MG63 (cell line): ENCODE measurements at places on chromosomes 2 and 18. TPM values are rescaled to one million over a fixed set of nuclear protein-coding genes. Genes with fewer than 3 reads are reported as not detected.
A peak's percentile ranks its signal among the peaks of the same experiment; 100 is the strongest.

Gene RIT2
- not detected in 2 replicates for total RNA-seq

Gene DES
- total RNA-seq = 3.8 and 22.6 TPM in 2 replicates

Gene DSG1
- total RNA-seq = not detected in 2 replicates

Gene MYCN
- total RNA-seq = not detected in 2 replicates

Gene ATF2
- 18.4 and 33.4 TPM in 2 replicates for total RNA-seq

Gene NYAP2
- not detected in 2 replicates for total RNA-seq

Gene MC5R
- total RNA-seq = 0.69 and 0.99 TPM in 2 replicates

Gene SERPINB10
- not detected in 2 replicates for total RNA-seq

Gene KLHL30
- not detected in 2 replicates for total RNA-seq

Gene IL36B
- not detected in 2 replicates for total RNA-seq

Gene LOXL3
- 17.8 and 22.9 TPM in 2 replicates for total RNA-seq

DNA sequence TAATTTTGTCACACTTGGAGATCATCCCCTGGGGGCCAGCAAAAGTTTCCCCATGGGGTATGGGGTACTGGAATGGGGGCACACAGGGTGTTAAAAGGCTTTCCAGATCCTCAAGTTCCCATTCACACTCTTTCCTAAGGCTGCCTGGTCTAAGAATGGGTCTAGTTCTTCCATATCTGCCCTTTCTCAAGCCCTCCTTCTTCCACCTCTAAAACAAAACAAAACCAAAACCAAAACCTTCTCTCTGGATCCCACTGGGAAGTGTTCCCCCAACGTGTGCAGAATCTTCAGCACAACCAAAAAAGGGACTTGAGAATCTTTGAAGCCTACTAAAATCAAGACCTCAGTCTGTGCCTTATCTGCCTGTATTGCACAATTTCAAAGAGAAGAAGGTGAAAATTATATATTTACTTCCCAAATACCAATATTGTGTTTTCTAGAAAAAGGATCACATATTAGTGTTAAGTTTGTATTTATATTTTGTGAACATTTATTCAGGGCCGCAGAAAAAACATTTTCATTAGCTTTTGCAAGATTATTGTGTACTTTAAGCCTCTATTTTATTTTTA, 207.2 kb upstream of the TCF4 start:
- DNase-seq = no peak

- no peak for DNase-seq
Observed at GRCh38 chr2:43346602-43347567, 120.5 kb upstream of the ZFP36L2 start.

- no peak for DNase-seq
Observed at GRCh38 chr18:62808123-62808522, 92.8 kb downstream of the PHLPP1 start.

- no peak for DNase-seq
Observed at GRCh38 chr2:222916229-222917197, 55.7 kb downstream of the ACSL3 start.

GRCh38 chr2:51158251-51158650, 126.3 kb upstream of the NRXN1 start:
- DNase-seq = no peak

DNA sequence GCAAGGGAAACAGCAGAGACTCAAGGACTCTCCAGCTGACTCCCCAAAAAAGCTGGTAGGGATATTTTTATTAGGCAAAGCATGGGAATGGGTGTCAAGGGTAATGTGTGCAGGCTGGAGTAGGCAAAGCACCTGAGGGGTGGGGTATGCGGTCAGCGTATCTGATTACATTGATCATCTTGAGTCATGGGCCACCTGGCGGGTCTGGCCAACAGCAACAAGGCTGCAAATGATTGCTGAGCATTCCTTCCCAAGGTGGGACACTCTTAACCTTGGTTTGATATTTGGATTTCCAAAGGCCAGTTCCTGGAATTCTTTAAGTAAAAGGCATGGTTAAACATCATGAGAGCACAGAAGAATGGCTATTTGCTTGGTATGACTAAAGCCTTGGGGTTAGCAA, 32.6 kb upstream of the CCBE1 start:
- DNase-seq = no peak

GRCh38 chr2:21571686-21572085, 447.9 kb downstream of the TDRD15 start:
- DNase-seq = no peak

GRCh38 chr2:13696601-13697000, 935.9 kb upstream of the LRATD1 start:
- no peak for DNase-seq

DNA sequence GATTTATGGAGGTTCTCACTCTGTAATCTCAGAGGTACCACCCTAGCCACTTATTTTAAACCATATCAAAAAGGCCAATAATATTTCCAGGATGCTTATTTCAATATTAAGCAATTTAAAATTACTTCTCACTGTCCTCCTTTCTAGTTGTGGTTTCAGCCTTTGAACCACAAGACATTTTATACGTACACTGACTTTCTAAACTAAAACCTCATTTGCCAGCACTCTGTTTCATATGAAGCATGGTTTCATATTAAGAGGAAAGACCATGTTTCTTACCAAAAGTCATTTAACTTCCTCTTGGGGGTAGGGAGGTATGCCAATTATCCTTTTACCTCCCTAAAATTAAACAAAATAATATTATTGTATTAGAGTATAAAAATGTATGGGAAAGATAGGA, 399.8 kb downstream of the CDH7 start:
- DNase-seq = no peak

- DNase-seq = no peak
Observed at GRCh38 chr2:67880291-67880761, 182.5 kb downstream of the C1D start.

GRCh38 chr2:76455910-76456309, 745.2 kb upstream of the GCFC2 start:
- no peak for DNase-seq

DNA sequence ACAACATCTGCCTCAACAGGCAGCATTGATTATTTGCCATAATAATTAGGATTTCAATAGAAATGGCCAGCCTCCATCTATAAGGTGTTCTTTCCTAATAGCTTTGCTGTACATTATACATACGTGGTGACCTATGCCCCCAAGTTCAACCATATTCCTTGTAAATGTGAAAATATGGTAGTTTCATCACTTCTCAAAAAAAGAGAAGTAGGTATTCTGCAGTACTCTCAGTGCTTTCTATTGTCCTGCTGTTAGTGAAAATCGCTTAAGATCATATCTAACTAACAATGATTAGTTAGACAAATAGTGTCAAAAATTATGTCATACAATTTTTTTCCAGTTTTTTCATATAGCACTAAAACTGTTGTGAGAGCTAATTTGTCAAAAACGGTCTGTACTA, 79.6 kb downstream of the SLC4A10 start:
- no peak for DNase-seq

GRCh38 chr2:207370646-207371045, 159.1 kb upstream of the CREB1 start:
- DNase-seq = no peak

- no peak for DNase-seq
Observed at GRCh38 chr2:176562359-176563078, 293.3 kb downstream of the MTX2 start.

DNA sequence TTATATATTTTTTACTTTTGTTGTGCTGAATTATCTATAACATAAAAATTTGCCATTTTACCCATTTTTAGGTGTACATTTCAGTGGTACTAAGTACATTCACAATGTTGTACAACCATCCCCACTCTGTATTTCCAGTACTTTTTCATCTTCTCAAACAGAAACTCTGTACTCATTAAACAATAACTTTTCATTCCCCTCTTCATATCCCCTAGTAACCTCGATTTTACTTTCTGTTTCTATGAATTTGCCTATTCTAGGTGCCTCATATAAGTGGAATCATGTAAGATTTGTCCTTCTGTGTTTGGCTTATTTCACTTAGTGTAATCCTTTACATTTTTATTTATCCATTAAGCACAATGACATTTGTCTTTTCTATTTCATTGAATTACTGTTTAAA, 51.3 kb downstream of the GTF2A1L start:
- no peak for DNase-seq

- DNase-seq = no peak
Observed at GRCh38 chr2:234252772-234253171, 202.3 kb downstream of the SPP2 start.

GRCh38 chr2:217181512-217181911, 321.6 kb upstream of the TNP1 start:
- no peak for DNase-seq

DNA sequence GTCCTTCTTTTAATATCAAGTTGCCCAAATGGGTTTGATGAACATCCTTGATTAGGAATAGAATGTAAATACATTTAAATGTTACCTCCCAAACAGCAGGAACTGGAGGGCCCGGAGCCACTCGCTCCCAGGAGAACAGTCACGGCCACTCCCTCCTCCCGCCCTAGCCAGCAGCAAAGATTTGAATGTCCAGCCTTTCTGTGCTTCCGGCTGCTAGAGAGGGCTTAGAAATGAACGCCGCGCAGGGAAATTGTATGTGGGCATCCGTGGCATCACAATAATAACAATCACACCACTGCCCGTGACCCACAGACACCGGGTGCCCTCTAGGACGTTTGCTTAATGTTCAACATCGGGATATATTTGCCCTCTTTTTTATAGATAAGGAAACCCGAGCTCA, 164.9 kb upstream of the SALL3 start:
- DNase-seq = no peak

DNA sequence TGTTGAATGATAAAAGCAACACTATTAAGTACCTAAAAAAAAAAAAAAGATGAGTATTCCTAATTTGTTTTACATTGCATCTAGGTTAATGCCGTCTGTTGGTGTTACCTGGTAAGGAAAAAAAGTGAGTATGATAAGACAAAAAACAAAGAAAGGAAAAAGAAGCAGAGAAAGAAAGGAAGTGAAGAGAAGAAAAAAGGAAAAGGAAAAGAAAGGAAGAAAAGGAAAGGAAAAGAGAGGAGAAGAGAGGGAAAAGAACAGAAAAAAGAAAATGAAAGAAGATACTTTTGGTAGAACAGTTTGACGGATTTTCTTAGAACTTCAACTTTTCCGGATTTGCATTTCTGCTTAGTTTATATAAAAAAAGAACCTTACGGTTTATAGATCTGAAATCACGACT, 387.9 kb downstream of the METTL4 start:
- DNase-seq = no peak

GRCh38 chr18:33665187-33665586, 87.2 kb downstream of the ASXL3 start:
- no peak for DNase-seq

DNA sequence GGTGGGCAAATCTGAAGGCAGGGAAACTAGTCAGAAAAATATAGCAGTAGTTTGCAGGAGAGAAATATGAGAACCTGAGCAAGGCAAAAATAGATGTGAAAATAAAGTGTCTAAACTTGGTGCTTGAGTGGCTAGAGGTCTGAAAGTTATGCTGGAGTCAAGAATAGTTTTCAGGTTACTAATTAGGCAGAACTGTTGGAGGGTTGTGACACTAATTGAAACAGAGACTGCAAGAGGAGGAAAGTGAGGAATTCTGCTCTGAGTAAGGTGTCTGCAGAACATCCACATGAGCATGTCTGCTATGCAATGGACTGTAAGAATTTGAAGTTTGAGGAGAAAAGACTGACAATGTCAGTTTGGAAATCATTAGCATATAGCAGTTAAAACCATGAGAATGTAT, 444.0 kb upstream of the LRRTM1 start:
- DNase-seq = no peak

DNA sequence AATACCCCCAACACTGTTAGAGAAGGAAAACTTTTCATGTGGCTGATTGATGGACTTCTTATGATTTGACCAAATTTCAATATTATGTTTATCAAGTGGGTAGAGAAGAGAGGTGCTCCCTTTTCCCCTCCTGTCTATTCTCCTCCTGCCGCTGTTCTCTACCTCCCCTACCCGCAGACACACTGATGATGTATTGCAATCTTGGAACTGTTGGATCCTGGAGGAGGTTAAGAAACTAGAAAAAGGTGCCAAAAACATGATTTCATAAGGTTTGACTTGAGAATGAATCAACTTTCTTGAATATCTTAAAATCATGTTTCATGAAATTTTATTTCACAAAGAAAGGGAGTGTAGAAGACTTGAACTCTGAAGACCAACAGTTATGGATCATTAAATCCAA, 125.8 kb downstream of the MEIS1 start:
- DNase-seq = no peak

DNA sequence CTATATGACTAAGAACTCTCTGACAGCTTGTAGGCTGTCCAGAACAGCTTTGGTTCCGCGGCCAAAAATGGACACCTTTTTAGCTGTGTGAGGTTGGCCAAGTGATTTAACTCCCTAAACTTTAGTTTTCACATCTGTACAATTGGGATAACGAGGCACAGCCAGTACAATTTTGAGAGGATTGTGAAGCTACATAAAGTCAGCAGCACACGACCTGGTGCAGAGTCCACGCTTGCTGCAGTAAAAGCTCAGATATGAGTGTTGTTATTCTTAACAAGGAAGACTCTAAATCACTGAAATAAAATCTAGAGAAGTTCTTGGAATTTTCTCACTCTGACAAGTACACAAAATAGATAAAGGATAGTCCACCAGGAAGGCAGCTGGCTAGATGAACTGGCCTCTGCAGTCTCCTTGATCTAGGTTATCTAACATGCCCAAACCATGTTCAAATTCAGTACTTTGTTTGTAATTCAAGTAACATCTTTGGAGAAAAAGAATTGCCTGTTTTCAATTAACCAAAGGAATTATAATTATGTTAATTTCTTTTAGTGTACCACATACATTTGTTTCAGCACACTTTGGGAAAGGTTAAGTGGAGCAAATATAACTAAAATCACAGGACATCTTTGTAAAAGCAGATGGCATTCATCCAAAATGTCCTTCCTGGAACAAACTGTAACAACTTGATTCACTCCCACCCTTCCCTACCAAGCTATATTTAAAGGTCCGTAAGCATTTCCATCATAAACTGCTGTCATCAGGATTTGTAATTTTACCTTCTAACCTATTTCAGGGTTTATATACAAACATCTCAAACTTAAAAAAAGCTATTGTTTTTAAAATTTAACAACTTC, 201.7 kb upstream of the STK17B start:
- DNase-seq = no peak

DNA sequence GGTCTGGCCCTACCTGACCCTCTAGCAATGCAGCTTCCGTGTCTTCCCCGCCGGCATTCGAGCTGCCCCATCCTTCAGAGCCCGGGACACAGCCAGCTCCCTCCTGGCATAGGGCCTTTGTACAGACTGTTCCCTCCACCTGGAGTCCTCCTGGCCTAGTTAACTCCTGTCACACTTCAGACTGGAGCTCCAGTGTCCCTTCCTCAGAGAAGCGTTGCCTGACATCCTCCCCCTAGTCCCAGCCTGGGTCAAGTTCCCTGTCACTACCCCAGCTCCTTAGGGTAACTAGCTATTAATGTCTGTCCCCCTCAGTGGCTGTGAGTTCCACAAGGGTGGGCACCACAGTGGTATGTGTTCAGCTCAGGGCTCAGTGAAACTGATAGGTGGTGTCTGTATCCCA, 45.5 kb upstream of the LOXHD1 start:
- no peak for DNase-seq

DNA sequence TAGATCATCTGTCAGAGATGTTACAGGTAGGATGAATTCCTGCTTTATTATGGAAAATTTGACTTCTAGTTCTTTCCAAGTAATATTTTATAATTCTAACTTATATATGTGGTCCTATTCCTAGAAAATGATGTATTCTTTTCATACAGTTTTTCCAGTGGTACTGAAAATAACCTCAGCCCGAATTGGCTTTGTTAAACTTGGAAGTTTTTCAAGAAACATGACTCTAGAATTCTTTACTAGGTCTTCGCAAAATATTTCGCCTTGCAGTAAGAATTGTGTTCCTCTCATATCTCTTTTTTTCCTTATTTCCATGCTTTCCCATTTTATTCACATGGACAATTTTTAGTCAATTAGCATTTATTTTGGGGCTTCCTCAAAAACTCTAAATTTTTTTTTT, 60.5 kb downstream of the BMPR2 start:
- no peak for DNase-seq

GRCh38 chr2:159046966-159047365, 78.5 kb downstream of the TANC1 start:
- peak; percentile 57 for DNase-seq
